Activated CD4-positive, alpha-beta T cell treated with anti-CD3 and anti-CD28 coated beads, Interleukin-2, amount 50 U/mL, for 16 hours (primary cell): ENCODE measurements at places on chromosomes 1 and 21.

- DNase-seq = peak; percentile 50
These were observed 5.8 kb downstream of the VWA1 start for GRCh38 chr1:1441002-1441888.

- no peak for DNase-seq
These were observed 20.5 kb downstream of the ARID4B start for GRCh38 chr1:235307158-235308124.

DNA sequence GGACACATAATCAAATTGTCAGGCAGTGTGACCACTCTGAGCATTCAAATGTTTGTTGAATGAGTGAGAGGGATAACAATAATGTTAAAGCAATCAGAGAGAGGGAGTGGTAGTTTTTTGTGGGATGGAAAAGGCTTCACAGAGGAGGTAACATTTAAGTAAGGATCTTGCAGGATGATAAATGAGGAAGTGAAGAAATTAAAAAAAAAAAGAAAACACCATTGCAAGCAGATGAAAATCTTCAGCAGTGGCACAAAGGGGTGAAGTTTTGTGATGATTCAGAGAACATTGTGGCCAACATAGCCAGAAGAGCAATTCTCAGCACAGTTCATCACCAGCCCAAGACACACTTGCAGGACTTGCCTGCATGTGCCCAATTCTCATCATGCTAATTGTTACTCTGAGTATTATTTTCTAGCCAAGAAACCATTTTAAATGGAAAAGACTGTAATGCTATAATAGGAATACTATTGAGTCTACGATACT, 35.0 kb downstream of the OVGP1 start:
- no peak for DNase-seq

DNA sequence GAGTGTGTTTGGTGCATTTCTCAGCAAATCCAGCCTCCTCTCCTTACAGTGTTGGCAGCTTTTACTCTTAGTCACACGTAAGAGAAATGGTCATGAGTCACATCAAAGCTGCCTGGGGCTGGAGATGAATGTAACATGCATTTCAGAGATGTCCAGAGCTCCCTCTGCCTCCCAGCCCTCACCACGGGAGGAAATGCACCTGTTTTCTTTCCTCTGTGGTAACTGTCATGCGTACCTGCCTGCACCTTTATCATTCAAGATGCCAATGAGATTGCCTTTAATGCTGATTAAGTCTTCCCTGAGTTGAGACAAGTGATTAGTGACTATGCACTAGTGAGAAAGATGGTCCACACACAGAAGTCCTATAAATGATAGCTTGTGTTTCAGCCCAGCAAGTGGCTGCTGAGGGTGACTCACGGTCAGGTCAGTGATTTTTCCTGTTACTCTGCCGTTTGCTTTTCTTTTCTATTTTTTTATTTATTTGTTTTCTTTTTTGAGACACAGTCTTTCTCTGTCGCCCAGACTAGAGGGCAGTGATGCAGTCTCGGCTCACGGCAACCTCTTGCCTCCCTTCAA, 277.3 kb upstream of the FMN2 start:
- peak; percentile 89 for DNase-seq

DNA sequence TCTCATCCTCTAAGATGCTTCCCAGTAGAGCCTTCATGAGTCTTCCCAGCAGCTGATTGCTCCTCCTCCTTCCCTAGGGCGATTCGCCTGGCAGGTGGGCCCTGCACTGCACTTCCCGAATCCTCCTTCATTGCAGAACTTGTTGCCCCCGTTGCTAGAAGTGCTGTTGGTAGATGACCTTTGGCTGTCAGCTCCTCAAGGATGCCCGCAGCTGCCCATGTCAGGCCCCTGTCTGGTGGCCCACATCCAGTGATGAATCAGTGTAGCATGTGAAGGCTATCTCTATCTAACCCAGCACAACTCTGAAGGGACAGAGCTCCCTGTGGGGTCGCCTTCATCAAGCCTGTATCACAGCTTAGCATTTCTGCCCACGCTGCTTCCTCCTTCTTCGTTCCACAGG, 52.1 kb upstream of the F3 start:
- DNase-seq = no peak

GRCh38 chr1:12636098-12636950, 7.6 kb upstream of the AADACL4 start:
- DNase-seq = no peak

GRCh38 chr1:221939607-221940006, 197.7 kb upstream of the DUSP10 start:
- DNase-seq = no peak

DNA sequence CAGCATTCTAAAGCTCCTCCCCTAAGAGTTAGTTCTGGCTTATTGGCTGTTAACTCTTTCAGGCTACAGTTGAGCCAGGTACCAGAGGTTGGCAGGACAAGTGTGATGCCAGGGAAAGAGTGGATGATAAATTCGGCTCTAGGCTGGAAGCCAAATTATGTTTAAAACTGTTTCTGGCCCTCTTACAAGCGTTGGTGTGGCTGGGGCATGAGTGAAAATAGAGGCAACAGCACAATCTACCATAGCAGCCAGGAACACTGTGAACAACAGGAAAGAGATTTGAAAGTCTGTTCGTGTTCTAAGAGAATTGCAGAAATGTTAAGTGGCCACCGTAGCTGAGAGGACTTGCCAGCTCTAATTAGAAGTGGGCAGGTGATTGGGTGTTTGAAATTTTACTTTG, 84.2 kb downstream of the CDC7 start:
- DNase-seq = no peak

GRCh38 chr21:17793246-17794123, 25.7 kb downstream of the C21orf91 start:
- DNase-seq = peak; percentile 66

DNA sequence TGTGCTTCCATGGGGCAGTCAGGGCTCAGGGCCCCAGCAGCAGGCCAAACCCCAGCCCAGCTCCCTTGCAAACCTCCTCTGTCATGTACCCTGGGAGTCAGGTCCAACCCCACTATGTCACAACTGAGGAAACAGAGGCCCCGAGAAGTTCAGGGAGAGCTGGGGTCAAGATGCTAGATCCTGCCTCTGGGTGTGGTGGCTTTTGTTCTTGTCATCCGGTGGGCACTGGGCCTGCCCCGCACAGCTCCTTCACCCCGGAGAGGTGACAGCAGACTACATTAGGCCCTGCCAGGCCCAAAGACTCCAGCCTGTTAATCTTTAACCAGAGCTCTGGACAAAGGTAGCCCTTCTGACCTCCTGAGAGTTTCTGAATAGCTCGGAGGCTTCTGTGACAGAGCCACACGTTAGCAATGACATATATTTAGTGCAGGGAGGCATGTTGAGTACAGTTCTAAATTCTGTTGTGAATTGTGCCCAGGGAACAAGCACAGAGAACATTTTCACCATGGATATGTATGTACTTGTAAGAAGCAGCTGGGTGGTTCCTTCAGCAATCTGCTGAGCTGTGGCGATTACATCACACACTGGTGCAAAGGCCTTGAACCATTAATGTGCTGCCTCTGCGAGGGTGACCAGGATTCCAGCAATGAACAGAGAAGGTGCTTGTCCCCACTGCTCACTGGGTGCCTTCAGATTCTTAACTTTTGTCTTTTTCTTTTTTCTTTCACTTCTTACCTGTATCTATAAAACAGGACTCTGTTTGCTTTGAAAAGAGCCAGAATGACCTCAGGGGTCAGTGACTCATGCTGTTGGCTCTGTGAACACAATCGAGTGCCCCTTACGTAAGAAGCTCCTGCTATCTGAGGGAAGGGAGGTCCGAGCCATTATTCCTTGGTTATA, 102.8 kb downstream of the RHOU start:
- DNase-seq = no peak

DNA sequence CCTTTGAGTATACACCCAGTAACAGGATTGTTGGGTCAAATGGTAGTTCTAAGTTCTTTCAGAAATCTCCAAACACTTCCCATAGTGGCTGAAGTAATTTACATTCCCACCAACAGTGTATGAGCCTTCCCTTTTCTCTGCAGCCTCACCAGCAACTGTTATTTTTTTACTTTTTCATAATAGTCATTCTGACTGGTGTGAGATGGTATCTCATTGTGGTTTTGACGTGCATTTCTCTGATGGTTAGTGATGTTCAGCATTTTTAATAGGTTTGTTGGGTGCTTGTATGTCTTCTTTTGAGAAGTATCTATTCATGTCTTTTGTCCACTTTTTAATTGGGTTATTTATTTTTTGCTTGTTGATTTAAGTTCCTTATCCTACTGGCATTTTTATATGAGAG, 26.4 kb upstream of the LAMC1 start:
- no peak for DNase-seq
